ENCODE measurements at places on chromosomes 6 and 20.

DNA sequence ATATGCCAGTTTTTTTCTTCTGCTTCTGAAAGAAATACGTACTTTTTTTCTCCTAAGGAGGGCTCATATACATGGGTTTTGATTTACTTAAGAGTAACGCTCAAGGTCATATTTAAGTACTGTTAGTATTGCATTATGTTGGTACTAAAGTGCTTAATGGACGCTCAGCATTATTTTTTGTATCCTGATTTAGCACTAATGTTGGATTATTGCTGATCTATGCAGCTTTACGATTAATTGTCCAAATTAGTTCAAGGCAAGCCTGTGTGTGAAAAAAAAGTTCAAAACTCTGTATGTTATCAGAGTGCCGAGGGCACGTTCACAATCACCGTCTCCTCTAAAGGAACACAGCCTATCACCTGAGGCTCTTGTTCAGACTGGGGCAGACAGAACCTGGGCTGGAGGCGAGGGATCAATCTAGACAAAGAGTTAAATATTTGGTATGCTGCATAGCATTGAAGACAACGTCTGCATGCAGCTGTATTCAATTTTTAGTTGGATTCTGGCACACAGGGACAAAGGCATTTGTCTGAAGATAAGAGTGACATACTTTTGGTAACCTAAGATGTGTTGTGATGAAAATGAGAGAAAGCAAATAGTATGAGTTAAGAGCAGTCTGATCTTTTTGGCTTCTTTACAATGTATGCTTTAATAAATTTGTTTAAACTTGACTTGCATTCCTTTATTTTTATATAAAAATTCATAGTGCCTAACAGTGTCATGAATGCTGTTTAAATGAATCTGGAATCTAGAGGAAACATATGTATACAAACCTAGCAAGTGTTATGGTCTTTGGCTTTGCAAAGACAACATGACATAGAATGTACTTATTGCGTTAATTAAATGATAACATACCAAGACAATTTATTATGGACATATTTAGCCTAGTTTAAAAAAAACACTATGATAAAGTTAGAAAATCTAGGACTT, 341.2 kb downstream of the SAMD5 start:
- DNase-seq: no peak

- DNase-seq: no peak
These were observed 409.8 kb downstream of the HACE1 start for GRCh38 chr6:104449918-104450317.

DNA sequence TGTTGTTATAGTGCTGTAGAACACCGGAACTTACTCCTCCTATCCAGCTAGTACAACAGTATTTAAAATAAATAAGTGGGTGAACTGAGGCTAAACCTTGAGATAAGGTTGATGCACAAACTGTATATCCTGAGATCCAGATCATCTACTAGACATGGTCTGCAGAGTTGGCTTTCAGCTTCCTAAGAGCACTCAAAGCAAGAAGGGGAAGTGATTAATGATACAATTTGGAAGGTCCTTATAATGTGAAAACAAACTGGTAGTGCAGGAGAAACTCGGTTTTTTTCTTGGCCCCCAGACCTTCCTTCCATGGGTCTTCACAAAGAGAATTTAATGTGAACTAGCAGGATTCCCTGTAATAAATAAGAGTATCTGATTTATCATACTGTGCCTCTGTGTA, 27.4 kb upstream of the RREB1 start:
- DNase-seq: no peak

DNA sequence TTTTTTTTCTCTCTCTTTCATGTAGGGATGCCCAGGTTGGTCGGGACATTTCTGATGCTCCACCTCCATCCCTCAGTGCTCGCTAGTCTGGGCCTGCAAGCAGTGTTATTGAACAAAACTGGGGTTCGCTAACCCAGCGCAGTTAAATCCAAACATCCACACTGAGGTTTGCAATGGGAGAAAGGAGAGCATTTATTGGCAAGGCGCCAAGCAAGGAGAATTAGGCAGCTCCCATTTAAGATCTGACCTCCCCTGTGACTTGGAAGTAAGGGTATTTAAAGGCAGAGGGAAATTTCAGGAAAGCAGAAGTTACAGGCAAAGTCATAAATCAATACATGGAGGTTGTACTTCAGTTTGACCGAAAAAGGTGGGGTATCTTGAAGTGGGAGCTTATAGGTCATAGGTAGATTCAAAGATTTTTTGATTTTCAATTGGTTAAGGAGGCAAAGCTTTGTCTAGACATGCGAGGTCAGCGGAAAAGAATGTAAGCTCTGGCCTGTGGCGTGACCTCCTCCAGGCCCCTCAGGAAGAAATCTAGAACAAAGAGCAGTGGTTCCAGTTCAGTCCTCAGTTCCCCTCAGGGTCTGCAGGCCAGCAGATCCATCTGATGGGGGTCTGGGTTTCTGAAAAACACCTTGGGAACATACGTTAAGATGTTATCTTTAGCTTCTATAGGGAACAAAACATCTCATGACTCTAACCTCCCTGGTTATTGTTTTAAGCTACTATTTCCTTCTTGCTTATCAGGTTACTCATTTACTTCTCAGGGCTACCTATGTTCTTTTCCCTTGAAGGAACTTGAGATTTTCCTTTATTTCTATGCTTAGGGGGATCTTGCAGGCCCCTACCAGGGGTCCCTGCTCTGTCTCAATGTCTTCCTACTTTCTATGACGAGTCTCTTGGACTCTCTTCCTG, 66.0 kb upstream of the KIF16B start:
- DNase-seq: no peak

DNA sequence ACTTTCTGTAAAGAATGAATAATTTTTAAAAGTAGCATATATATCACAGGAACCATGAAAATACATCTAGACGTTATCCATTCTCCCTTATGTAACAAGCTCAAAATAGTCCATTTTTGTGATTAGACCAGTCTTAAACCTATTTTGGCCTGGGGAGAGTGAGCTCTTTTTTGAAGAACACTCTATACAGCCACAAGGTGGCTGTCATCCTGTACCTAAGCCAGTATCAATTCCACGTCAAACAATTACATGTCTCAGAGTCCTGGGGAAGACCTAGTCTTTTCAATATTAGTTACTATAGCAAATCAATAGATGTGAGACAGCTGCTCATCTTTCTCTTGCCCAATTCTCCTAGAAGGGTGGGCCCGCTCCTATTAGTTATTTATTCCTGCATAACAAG, 28.4 kb downstream of the FBXO5 start:
- DNase-seq: no peak

DNA sequence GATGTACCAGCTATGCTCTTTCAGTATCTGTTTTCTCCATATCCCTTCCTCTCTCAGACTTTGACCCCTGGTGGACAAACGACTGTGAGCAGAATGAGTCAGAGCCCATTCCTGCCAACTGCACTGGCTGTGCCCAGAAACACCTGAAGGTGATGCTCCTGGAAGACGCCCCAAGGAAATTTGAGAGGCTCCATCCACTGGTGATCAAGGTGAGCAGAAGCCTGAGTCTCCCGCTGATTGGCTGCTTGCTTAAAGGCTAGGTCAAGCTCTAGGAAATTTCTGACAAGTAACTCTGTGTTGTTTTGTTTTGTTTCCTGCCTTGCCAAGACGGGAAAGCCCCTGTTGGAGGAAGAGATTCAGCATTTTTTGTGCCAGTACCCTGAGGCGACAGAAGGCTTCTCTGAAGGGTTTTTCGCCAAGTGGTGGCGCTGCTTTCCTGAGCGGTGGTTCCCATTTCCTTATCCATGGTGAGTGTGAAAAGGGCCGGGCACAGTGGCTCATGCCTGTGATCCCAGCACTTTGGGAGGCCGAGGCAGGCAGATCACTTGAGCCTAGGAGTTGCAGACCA, 28.6 kb downstream of the C6orf89 start:
- DNase-seq: no peak

GRCh38 chr6:155444952-155445903, 10.4 kb downstream of the NOX3 start:
- no peak for DNase-seq

- DNase-seq: no peak
These were observed 33.9 kb downstream of the SCGN start for GRCh38 chr6:25685896-25686295.

GRCh38 chr6:25218346-25218745, 60.8 kb upstream of the CARMIL1 start:
- peak; percentile 60 for DNase-seq

DNA sequence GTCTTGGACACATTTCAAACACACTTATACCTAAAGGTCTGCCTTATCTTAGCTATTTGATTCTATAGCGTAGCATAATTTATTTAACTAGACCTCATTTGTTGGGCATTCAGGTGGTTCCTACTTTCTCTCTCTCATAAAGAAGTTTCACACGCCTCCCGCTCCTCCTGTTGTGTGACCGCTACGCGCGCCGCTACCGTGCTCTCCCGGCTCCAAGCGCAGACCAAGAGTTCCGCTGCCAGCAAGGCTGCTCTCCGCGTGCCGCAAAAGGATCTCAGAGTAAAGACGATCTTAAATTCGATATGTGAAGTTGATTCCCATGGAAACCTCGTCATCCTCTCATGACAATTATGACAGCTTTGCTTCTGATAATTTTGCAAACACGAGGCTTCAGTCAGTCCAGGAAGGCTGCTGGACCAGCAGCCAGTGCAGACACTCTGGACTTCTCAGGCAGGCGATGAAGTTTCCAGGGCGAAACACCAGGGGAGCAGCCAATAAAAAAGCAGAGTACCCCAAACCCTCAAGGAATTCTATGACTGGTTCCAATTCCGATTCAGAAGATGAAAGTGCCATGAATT, 20.4 kb downstream of the PRSS16 start:
- DNase-seq: no peak

GRCh38 chr6:42429042-42429585, 22.6 kb downstream of the TRERF1 start:
- DNase-seq: no peak

GRCh38 chr20:4864311-4864752, 137.0 kb downstream of the SLC23A2 start:
- no peak for DNase-seq

DNA sequence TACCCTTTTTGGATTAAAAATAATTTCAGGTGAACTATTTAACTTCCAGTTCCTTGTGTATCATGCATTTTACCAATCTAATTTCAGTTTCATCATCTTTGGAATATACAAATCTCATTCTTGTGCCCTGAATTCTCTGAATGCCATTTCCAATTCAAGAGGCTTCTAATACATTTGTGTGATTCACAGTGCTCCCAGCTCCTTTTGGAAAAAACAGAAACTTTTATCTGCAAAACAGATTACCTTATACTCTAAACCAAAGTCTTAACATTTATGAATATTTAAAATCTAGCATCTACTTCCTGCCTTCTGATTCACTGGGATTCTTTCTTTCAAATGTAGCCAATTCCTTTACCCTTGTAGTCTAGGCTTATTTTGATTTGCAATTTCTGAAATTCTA, 11.1 kb upstream of the PEX7 start:
- no peak for DNase-seq

DNA sequence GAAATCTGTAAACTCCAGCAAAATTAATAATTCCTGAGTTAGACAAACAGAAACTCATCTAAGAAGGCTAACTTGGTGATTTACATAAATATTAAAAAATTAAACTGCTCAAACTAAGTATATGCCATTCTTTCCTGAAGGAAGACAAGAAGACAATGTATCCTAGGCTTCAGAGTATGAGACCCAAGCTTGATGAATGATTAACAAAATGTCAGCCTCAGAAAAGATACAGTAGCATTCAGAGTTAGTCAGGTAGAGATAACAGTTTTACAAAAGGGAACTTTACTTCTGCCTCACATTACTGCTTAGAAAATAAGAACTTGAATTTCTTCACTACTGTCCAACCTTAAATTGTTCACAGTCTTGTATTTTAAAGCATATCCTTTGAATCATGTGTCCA, 12.0 kb downstream of the CSNK2A1 start:
- no peak for DNase-seq

GRCh38 chr6:21383450-21384085, 210.0 kb upstream of the SOX4 start:
- DNase-seq: no peak

GRCh38 chr20:4956200-4956810, 45.0 kb downstream of the SLC23A2 start:
- peak; percentile 61 for DNase-seq

GRCh38 chr20:33677991-33678702, 3.9 kb upstream of the NECAB3 start:
- no peak for DNase-seq

DNA sequence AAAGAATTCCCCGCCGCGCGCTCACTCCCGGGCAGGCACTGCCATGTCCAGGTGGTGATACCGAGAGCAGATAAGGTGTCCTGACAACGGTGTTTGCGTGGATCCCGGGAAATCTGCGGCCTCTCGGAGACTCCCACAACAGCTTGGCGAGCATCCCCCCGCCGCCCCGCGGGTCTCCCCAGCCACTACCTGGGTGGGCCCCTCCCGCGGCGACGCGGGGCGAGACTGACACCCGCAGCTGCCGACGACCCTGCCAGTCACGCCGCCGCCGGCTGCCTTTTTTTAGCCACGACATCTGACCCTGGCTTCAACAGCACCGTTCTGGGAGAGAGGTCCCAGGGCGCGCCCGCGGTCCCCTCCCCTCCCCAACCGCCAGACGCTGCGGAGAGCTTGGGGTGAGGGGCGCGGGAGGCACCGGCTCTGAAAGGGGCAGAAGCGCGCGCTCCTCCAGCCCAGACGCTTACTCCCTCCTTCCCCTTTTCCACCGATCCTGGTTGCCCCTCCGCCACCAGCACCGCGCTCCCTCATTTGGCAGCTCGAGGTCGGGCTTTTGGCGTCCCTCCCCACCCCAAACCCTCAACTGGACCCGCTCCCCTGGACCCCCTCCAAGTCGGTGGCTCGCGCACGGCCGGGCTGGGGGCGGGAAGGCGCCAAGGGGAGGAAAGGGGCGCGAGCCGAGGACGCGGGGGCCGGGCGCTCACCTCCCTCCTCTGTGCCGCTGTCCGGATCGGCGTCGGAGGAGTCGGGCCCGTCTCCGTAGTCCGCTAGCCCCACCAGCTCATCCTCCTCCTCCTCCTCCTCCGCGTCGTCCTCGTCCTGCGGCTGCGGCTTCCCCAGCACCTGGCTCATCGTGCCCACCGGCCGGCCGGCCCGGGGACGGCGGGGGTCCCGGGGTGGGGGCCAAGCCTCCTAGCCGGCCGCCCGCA, 665 bp downstream of the RRAGD start:
- peak; percentile 37 for DNase-seq

- no peak for DNase-seq
These were observed 228.6 kb upstream of the JARID2 start for GRCh38 chr6:15017261-15017660.

GRCh38 chr20:16615199-16615598, 42.0 kb upstream of the KIF16B start:
- DNase-seq: no peak

GRCh38 chr6:141580988-141581552, 551.7 kb upstream of the GJE1 start:
- DNase-seq: no peak
